Osteocyte (in vitro differentiated cells): ENCODE measurements at places on chromosomes 6 and 20. TPM values are rescaled to one million over a fixed set of nuclear protein-coding genes. Genes with fewer than 3 reads are reported as not detected.

DNA sequence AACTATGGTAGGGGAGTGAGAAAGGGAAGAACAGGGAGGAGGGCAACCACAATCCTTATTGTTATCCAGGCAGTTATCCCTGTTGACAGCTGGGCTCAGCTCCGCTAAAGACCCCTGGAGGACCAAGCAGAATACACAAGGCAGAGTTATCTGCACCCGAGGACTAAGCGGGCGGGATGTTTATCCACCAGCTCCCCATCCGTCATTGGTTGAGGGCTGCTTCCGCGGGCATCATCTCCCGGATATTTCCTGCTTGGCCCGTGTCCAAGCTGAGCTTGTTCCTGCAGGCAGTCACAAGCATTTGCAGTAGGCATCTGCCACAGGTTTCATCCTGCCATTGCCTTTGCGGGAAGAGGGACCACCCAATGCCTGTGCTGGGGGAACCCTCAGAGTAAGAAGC is 102.1 kb downstream of the DLGAP4 start:
- no peaks in the 10 kb centered on the region for H3K36me3 ChIP-seq
- H3K4me1 ChIP-seq, result no peaks in the 10 kb centered on the region
- peaks cover 26% of the 10 kb centered on the region for H3K27me3 ChIP-seq
- no peak overlapping the region for H3K4me3 ChIP-seq

- no peaks in the 10 kb centered on the region for H3K27me3 ChIP-seq
- H3K4me1 ChIP-seq, result peaks cover 35% of the 10 kb centered on the region
- no peaks in the 10 kb centered on the region for H3K36me3 ChIP-seq
Observed at GRCh38 chr6:11970114-11970513, 42.0 kb upstream of the HIVEP1 start.

- no peak overlapping the region for H3K27ac ChIP-seq
- no peaks in the 10 kb centered on the region for H3K27me3 ChIP-seq
- no peak overlapping the region for H3K4me3 ChIP-seq
- H3K4me1 ChIP-seq, result peaks cover 2% of the 10 kb centered on the region
Observed at GRCh38 chr6:66210964-66211363, 503.9 kb upstream of the EYS start.

DNA sequence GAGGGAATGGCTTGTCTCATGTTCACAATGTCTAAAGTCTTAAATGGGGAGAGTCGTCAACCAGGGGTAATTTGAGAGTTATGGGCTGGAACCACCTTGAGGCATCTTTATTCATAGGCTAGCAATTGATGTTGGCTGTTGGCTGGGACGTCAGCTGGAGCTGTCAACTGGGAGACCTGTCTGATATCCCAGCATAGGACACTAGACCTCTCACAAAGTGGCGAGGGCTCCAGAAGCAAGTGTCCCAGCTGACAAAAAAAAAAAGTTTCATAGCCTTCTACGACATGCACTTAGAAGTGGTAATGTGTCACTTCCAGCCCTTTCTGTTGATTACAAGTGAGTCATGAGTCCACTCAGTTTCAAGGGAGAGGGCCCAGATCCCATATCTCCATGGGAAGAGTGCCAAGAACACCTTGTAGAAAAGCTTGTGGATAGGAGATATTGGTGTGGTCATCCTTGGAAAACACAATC is 278.0 kb downstream of the ESR1 start:
- H3K36me3 ChIP-seq, result no peaks in the 10 kb centered on the region
- no peak overlapping the region for H3K4me3 ChIP-seq
- no peak overlapping the region for H3K27ac ChIP-seq
- H3K4me1 ChIP-seq, result peaks cover 5% of the 10 kb centered on the region
- H3K27me3 ChIP-seq, result peaks cover 23% of the 10 kb centered on the region

DNA sequence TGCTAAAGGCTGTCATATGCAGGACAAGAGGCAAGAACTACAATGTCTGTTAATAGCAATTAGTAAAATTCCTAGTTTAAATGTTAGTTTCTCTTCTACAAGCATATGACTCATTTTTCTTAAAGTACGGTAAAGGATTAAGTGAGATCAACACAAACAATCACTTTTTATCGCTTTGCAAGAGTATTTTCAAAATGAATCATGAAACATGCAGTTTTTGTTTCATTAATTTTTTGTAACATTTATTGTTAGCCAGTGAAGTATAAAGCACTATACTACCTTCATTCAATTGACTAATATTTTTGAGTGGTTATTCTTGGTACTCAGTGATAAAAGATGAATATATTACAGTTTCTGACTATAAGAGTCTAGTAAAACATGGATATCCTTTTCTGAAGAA is 138.6 kb downstream of the AHI1 start:
- H3K27me3 ChIP-seq, result no peaks in the 10 kb centered on the region
- H3K27ac ChIP-seq, result peak overlapping the region; percentile 92
- no peak for DNase-seq
- H3K4me1 ChIP-seq, result peaks cover 23% of the 10 kb centered on the region
- H3K36me3 ChIP-seq, result peaks cover 6% of the 10 kb centered on the region
- peak overlapping the region; percentile 11 for H3K4me3 ChIP-seq

- H3K36me3 ChIP-seq, result no peaks in the 10 kb centered on the region
- peaks cover 24% of the 10 kb centered on the region for H3K4me1 ChIP-seq
- no peak overlapping the region for H3K4me3 ChIP-seq
- H3K27ac ChIP-seq, result no peak overlapping the region
- no peak for DNase-seq
Observed at GRCh38 chr20:6580486-6580885, 187.0 kb upstream of the BMP2 start.

GRCh38 chr6:56593801-56594318 is 48.8 kb downstream of the DST start:
- H3K27ac ChIP-seq, result peak overlapping the region; percentile 24
- DNase-seq, result no peak
- peaks cover 47% of the 10 kb centered on the region for H3K36me3 ChIP-seq

DNA sequence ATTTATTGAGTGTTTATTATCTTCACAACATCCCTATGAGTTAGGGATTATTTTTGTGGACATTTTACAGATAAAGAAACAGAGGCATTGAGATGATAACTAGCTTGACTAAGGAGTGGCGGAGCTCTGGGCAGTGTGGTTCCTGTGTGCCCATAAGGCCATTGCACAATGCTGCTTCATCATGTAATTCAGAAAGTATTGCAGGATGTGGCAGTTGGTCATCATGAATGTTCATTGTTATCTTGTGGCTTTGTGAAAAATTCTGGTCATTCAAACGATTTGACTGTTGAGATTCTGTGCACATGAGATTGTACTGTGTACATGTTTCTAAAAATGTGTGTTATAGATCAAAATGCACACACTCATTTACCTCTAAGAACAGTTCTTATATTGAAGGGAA is 150.8 kb downstream of the ESR1 start:
- no peak overlapping the region for H3K27ac ChIP-seq
- H3K27me3 ChIP-seq, result peaks cover 2% of the 10 kb centered on the region
- DNase-seq, result no peak
- no peaks in the 10 kb centered on the region for H3K4me1 ChIP-seq

GRCh38 chr20:8454137-8454712 is 322.2 kb downstream of the PLCB1 start:
- H3K27ac ChIP-seq, result no peak overlapping the region
- peaks cover 6% of the 10 kb centered on the region for H3K4me1 ChIP-seq
- H3K36me3 ChIP-seq, result no peaks in the 10 kb centered on the region
- no peaks in the 10 kb centered on the region for H3K27me3 ChIP-seq
- no peak for DNase-seq

GRCh38 chr6:138724015-138724414 is 49.6 kb upstream of the CCDC28A start:
- H3K4me3 ChIP-seq, result no peak overlapping the region
- H3K4me1 ChIP-seq, result peaks cover 29% of the 10 kb centered on the region
- peak overlapping the region; percentile 55 for H3K27ac ChIP-seq
- no peak for DNase-seq
- H3K27me3 ChIP-seq, result no peaks in the 10 kb centered on the region

- no peak for DNase-seq
- H3K27ac ChIP-seq, result peak overlapping the region; percentile 95
- H3K4me3 ChIP-seq, result no peak overlapping the region
- H3K4me1 ChIP-seq, result peaks cover 80% of the 10 kb centered on the region
Observed at GRCh38 chr6:158008864-158009113, 27.1 kb downstream of the SYNJ2 start.

GRCh38 chr6:154651656-154652055 is 81.6 kb upstream of the SCAF8 start:
- H3K27ac ChIP-seq, result no peak overlapping the region
- no peak for DNase-seq
- H3K4me1 ChIP-seq, result peaks cover 24% of the 10 kb centered on the region
- no peaks in the 10 kb centered on the region for H3K27me3 ChIP-seq
- no peak overlapping the region for H3K4me3 ChIP-seq

DNA sequence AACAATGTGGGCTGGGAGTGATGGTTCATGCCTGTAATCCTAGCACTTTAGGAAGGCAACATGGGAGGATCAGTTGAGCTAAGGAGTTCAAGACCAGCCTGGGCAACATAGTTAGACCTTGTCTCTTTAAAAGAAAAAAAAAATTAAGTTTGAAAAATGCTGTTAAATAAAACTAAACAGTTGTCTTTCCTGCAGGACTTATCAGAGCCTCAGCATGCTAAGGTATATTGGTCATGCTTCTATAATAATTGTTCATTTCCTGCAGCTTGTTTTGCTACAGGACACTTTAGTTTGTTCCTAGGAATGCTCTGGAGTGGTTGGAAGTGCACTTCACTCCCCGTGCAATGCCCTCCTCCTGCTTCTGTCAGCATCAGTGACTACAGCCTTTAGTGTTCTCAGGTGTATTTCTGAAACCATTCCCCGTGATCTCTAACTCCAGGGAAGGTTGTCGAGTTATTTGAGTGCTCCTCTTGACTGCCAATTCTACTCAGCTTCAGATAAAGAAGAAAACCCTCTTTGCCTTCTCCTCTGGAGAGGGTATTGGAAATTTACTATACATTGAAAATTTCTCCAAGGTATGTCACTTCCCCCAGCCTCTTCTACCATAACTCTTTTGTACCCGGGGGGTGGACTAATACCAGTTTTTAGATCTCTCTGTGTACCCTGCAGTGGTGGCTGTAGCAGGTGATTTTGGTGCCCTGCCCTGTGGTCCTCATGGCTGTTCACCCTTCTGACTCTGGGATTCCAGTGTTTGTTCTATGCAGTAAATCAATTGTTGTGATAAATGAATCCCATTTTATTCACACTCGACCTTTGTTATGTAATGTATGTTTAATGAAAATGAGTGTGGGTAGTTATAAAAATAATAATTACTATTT is 33.8 kb downstream of the NHLRC1 start:
- H3K27me3 ChIP-seq, result no peaks in the 10 kb centered on the region
- H3K4me3 ChIP-seq, result no peak overlapping the region
- no peak overlapping the region for H3K27ac ChIP-seq
- H3K4me1 ChIP-seq, result peaks cover 9% of the 10 kb centered on the region
- DNase-seq, result no peak
- no peaks in the 10 kb centered on the region for H3K36me3 ChIP-seq

DNA sequence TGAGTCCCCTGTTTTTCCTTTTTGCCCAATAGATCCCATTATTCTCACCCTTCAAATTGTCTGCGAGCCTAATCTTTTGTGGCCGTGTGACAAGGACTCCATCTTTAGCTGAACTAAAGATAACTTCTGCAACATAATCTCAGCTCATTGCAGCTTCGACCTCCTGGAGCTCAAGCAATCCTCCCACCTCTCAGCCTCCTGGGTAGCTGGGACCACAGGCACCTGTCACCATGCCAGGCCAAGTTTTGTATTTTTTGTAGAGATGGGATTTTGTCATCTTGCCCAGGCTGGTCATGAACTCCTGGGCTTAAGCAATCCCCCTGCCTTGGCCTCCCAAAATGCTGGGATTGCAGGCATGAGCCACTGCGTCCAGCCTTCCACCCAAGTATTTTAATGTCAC is 161.0 kb downstream of the GJA1 start:
- H3K27me3 ChIP-seq, result no peaks in the 10 kb centered on the region
- H3K4me1 ChIP-seq, result peaks cover 11% of the 10 kb centered on the region
- no peak overlapping the region for H3K4me3 ChIP-seq
- H3K27ac ChIP-seq, result no peak overlapping the region
- no peaks in the 10 kb centered on the region for H3K36me3 ChIP-seq

DNA sequence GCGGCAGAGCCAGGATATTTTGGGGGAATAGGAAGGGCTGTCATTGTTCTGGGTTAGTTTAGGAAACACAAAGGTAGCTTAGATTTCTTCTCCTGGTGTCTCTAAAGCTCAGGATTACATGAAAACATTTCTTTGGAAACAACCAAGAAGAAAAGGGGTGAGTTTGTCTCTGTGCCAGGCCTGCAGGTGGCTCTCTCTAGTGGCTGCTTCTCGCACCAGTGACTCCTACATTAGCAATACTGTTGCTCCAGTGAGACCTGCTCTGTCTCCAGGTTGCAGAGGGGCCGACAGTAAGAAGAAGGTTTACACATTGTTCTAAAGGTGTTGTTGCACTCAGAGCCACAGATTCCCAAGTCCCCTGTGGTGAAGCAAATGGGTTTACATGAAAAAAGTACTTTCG is 104.6 kb upstream of the GLP1R start:
- no peaks in the 10 kb centered on the region for H3K36me3 ChIP-seq
- H3K27me3 ChIP-seq, result peaks cover 34% of the 10 kb centered on the region
- DNase-seq, result no peak
- H3K4me1 ChIP-seq, result no peaks in the 10 kb centered on the region
- H3K4me3 ChIP-seq, result no peak overlapping the region

DNA sequence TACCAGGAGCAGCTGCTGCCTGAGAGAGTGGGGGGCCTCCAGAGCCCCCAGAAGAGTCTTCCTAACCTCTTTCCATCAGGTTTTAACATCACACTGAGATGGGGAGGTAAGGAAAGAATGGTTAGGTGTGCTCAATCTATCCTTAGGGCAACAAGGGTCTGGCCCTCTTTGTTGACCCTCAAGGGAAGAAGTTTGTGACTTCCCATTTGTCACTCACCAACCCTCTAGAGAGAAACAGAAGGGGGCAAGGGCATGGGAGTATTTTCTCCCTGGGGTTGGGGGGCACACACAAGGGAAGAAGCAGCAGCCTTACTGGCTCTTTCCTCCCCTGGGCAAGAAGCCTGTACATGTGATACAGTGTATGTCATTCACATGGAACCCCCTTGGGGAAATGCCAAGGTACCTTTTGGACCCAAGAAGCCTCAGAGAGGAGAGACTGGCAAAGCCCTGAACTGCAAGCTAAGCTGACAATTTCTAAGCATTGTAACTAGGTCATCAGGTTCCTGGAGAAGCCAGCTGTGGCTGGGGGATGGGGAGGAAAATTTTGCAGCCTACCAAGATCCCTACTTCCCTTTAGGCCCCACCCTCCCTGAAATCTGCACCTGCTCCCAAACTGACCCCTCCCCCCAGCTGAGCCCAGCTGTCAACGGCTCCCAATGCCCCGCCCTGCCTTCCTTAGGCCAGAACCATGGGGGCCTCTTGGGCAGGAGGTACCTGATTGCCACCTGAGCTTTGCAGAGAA is 14.5 kb downstream of the BCL2L1 start:
- peaks cover 54% of the 10 kb centered on the region for H3K4me1 ChIP-seq
- H3K27me3 ChIP-seq, result no peaks in the 10 kb centered on the region
- H3K36me3 ChIP-seq, result peaks cover 22% of the 10 kb centered on the region
- H3K27ac ChIP-seq, result peak overlapping the region; percentile 44
- no peak overlapping the region for H3K4me3 ChIP-seq

The DACT2 gene
- total RNA-seq, result 0.94 and 1.4 TPM in 2 replicates

The FLOT1 gene
- 86.8 and 88.1 TPM in 2 replicates for total RNA-seq

The C20orf141 gene
- total RNA-seq, result not detected in 2 replicates

The SEL1L2 gene
- total RNA-seq, result not detected in 2 replicates

The OPRL1 gene
- total RNA-seq, result 1.6 and 2.1 TPM in 2 replicates

The PAX1 gene
- not detected in 2 replicates for total RNA-seq
